ENCODE measurements at places on chromosomes 2 and 18.

GRCh38 chr2:36964496-36965058 is 1.8 kb downstream of the STRN start:
- no peak for DNase-seq

DNA sequence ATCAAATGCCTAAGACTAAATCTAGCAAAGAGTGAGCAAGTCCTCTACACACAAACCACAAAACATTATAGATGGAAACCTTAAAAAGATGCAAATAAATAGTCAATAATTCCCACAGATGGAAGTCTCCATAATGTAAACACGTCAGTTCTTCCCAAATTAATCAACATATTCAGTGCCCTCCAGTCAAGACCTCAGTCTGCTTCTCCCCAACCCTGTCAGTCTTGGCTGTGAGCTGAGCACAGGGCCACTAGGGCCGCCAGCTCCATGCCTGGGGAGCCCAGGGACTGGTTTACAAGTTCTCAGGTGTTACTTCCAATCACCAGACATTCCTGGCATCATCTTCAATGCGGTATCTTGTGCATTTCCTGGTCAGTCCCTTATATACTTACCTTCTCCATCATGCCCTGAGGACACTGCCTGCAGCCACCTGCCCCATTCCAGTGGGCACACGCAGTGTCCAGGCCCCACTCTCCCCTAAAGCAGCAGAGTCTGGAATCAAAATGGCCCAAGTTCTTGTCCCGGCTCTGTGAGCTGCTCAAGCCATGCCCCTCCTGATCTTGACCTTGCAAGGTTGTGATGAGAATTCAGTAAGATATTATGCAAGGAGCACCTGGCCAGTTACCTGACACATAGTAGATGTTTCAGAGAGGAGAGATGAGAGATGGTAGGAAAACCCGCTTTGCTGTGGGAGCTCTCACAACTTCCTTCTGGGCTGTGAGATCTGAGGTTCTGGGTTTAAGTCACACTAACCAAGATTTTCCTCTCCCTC is 207.9 kb upstream of the RAB6C start:
- DNase-seq = no peak

GRCh38 chr18:78978349-78979055 is 1.1 kb upstream of the SALL3 start:
- no peak for DNase-seq

- DNase-seq = no peak
Measured at GRCh38 chr2:62297624-62298010, 101.7 kb downstream of the B3GNT2 start.

DNA sequence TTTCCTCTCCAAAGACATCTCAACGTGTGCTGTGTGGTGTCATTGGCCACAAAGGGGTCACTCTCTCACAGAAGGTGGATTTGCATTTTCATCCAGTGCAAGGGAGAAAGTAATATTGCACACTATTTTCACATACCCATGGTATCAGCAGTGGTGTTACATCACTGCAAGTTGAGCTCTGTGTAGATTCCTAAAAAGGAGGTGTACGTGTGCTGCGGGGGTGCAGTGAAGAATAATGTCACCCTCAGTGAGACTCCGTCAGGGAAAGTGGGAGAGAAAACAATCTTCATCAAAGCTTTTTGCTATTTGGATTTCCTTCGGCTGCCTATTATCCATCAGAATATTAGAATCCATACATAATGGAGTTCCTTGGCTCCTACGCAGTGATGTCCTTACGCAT is 733.8 kb upstream of the FANCL start:
- no peak for DNase-seq

GRCh38 chr18:80175451-80176204 is 66.6 kb downstream of the ADNP2 start:
- DNase-seq = no peak

- DNase-seq = no peak
Measured at GRCh38 chr2:16629044-16629443, 36.6 kb downstream of the CYRIA start.

DNA sequence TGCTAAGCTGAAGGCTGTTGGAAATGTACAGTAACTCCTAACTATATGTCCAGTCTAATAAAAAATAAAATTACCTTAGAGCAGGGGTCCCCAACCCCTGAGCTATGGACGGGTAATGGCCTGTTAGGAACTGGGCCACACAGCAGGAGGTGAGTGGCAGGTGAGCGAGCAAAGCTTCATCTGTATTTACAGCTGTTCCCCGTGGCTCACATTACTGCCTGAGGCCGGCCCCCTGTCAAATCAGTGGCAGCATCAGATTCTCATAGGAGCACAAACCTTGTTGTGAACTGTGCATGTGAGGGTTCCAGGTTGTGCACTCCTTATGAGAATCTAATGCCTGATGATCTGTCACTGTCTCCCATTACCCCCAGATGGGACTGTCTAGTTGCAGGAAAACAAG is 73.1 kb upstream of the CXCR4 start:
- DNase-seq = no peak

GRCh38 chr2:29195796-29196195 is 80.6 kb downstream of the CLIP4 start:
- no peak for DNase-seq

DNA sequence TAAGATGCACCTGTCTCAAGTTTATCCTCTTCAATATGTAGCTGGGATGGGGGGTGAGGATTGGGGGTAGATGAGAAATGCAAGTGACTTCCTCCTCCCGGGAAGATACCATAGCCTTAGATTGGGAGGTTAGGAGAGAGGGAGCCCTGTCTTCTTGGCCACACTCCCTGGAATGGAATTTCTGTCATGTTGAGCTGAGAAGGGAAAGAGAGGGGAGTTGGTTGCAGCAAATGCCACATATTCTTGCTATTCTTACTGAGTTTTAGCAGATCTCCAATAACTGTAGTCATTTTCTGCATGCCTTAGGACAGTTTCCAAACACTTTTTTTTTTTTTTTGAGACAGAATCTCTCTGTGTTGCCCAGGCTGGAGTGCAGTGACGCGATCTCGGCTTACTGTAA is 35.9 kb downstream of the TAF4B start:
- DNase-seq = no peak

DNA sequence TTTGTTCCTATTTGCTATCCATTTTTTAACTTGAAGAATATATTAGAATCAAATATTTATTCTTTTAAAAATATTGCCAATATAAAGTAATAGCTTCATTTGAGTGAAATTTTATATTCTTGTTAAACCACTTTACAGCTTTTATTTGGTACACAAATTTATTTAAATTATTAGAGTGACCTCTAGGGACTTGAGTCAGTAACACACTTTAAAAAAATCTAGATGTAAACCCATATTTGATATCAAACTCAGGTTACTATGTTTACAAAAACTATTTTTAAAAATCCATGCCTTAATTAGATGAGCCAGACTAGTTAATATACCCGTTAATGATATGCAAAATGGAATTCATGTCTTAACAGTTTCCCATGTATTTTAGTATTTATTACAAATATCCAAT is 134.6 kb downstream of the MAP4K4 start:
- DNase-seq = no peak

DNA sequence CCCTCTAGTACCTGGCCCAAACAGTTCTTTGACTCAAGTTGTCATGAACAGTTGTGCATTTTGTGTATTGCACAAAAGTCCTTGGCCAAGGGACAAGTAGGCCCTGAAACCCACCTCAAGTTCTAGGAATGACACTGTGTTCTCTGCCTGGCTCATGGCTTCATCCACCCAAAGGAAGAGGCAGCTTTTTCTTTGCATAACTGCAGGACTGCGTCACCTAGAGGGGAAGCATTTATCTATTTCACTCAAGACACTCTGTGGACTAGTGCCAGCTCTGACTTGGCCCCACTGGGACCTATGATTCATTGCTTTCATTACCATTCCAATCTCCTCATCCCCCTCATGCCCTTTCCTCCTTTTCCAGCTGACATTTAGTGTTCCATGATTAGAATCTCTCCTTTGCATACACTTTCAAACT is 119.3 kb upstream of the SIX2 start:
- peak; percentile 89 for DNase-seq

DNA sequence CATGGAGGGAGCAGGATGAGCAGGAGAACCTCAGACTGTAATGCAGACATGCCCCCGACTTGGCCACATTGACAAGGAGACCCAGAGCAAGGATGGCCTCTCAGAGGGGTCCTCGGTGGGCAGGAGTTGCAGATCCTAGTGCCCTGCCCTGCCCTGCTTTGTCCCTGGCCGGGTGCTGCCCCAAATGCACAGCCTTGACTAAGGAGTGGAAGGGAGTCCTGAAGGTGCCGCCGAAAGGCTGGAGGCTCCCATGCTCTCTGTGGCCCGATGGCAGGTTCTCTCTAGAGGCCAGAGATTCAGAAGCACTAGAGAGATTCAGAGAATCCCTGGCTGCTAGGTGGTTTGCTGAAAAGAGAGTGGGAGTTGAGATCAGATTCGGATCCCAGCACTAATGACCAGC is 64.4 kb downstream of the MARCO start:
- no peak for DNase-seq

- no peak for DNase-seq
Measured at GRCh38 chr2:25543939-25544338, 129.4 kb downstream of the DTNB start.

GRCh38 chr2:210046851-210047500 is 44.5 kb downstream of the RPE start:
- no peak for DNase-seq

GRCh38 chr2:238988105-238988504 is 140.2 kb downstream of the TWIST2 start:
- no peak for DNase-seq

GRCh38 chr2:16900405-16901025 is 234.9 kb upstream of the CYRIA start:
- DNase-seq = no peak

GRCh38 chr18:28044036-28044435 is 132.9 kb downstream of the CDH2 start:
- DNase-seq = no peak

GRCh38 chr2:104701411-104701911 is 152.5 kb upstream of the POU3F3 start:
- DNase-seq = no peak

DNA sequence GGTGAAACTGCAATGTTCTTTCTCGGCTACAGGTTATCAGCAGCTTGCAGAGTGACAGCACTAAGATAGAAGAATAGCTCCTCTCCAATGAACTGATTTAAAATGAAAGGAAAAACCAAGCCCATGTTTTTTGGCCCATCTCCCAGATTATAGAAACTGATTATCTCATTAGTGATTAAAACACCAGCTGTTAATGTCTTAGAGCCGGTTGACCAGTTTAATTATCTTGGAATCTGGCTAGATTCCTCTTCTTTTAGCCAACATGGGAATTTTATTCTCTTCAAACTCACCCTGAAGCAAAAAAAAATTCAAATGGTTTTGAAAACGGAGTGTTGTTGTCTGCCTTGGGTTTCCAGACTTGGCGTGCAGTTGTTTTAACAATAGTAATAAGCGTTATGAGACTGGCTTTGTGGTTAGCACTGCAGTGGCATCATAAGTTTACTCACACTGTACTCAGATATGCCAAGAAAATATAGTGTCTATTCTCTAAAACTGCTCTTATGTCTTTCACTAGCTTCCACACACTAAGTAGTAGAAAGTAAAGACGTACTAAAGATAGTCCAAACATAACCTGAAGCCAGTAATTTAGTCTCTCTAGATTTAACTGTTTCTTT is 665.3 kb downstream of the STK39 start:
- no peak for DNase-seq

DNA sequence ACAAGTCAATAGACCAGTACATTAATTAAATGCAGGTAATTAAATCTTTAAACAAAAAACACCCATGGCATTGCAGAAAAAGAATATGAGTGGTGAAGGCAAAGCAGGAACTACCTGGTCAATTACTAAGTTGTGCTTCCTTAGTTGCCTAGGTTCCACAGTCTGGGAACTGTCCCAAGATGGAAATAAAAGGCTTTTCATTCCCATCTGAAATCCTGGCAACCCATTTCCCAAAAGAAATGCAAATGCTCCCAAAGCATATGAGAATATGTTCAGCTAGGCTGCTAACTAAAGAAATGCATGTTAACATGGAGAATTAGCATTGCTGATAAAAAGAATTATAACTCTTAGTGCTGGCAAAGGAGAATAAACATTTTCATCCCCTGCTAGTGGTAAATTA is 177.8 kb downstream of the TMEM163 start:
- no peak for DNase-seq

GRCh38 chr2:226475650-226476049 is 324.0 kb downstream of the IRS1 start:
- peak; percentile 29 for DNase-seq

GRCh38 chr18:77461062-77461688 is 211.5 kb downstream of the GALR1 start:
- DNase-seq = no peak

- DNase-seq = no peak
Measured at GRCh38 chr2:216888887-216889622, 29.2 kb upstream of the TNP1 start.

GRCh38 chr18:3560755-3561154 is 110.8 kb downstream of the TGIF1 start:
- DNase-seq = no peak

- peak; percentile 73 for DNase-seq
Measured at GRCh38 chr2:205763708-205764211, 81.5 kb downstream of the NRP2 start.

- no peak for DNase-seq
Measured at GRCh38 chr2:133900909-133901308, 332.6 kb upstream of the NCKAP5 start.

GRCh38 chr2:51011254-51011653 is 20.7 kb downstream of the NRXN1 start:
- no peak for DNase-seq

GRCh38 chr2:10225291-10226037 is 77.2 kb upstream of the HPCAL1 start:
- no peak for DNase-seq

DNA sequence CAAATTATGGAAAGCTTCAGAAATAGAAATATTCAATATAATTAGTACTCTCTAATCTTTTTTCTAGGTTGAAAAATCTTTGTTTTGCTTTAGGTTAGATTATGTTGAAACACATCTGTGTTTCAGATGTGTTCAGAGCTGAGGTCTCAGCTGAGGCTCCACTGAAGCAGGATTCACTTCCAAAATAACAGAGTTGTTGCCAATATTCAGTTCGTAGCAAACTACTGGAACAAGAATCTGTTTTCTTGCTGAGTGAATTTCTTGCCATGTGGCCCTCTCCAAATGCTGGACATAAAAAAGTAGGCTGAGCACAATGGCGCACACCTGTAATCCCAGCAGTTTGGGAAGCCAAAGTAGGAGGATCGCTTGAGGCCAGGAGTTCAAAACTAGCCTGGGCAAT is 8.7 kb downstream of the PHOSPHO2 start:
- DNase-seq = no peak

GRCh38 chr2:95295376-95295775 is 1.8 kb upstream of the KCNIP3 start:
- no peak for DNase-seq

GRCh38 chr2:44271296-44271695 is 4.0 kb upstream of the SLC3A1 start:
- no peak for DNase-seq
